ENCODE measurements at places on chromosomes 11 and 22.

GRCh38 chr22:21106000-21106399 is 60.3 kb downstream of the LRRC74B start:
- no peak overlapping the region for H3K27ac ChIP-seq
- H3K4me3 ChIP-seq = no peak overlapping the region
- no peak for DNase-seq
- no peaks in the 10 kb centered on the region for H3K36me3 ChIP-seq
- H3K27me3 ChIP-seq = no peaks in the 10 kb centered on the region
- H3K4me1 ChIP-seq = peaks cover 13% of the 10 kb centered on the region

DNA sequence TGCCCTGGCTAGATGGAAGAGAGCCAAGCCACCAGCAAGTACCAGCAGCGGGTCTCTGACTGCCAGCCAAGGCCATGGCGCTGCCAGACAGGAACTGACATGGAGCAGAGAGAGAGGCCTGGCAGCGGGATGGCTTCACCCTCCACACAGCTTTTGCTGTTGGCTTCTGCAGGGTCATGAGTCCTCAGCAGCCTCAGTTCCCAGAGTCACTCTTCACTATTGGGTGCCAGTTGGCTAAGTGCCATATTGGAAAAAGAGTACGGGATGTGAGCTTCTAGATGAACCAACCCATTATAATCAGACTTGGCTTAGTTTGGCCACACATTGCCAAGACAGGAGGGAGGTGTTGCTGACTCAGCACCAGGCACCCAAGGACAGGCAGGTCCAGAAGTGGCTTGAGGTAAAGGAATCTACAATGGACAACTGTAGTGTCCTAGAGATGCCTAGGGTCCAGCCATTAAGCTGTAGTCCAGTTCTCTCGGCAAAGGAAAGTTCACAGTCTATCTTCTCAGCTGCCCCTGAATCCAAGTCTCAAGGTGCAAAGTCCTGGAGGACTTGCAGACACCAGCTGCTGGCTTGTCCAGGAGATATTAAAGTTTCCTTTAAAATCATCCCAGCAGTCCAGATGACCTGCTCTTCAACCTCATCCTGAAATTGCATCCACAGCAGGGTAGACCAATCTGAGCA is 40.7 kb upstream of the POU2AF1 start:
- H3K4me1 ChIP-seq = no peaks in the 10 kb centered on the region
- peaks cover 7% of the 10 kb centered on the region for H3K27me3 ChIP-seq
- H3K4me3 ChIP-seq = no peak overlapping the region

GRCh38 chr22:37278261-37278660 is 4.0 kb upstream of the CYTH4 start:
- H3K4me1 ChIP-seq = peaks cover 7% of the 10 kb centered on the region
- no peak for DNase-seq
- H3K27me3 ChIP-seq = no peaks in the 10 kb centered on the region
- no peak overlapping the region for H3K27ac ChIP-seq
- no peak overlapping the region for H3K4me3 ChIP-seq

DNA sequence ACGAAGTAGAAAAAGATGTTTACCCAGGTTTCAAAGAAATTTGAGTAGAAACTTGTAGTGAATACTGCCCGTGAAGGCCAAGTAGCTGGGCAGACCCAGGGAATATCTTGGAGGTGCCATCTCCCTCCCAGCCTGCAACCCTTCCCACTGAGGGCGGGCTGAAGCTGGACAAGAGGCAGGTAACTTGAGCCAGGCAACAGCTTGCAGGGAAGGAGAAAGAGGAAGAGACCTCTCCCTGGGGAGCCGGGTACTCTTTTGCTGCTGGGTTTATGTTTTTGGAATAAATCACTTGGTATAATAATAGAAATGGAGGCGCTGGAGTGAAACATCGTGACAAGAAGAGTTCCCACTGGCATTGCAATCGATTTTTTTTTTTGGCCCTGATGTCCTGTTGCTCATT is 49.4 kb upstream of the JAM3 start:
- DNase-seq = no peak
- H3K4me1 ChIP-seq = no peaks in the 10 kb centered on the region
- peaks cover 13% of the 10 kb centered on the region for H3K27me3 ChIP-seq
- H3K4me3 ChIP-seq = no peak overlapping the region
- H3K27ac ChIP-seq = no peak overlapping the region

GRCh38 chr11:114275280-114275679 is 20.9 kb upstream of the NNMT start:
- H3K4me1 ChIP-seq = peaks cover 8% of the 10 kb centered on the region
- no peak overlapping the region for H3K4me3 ChIP-seq
- H3K27ac ChIP-seq = no peak overlapping the region
- H3K36me3 ChIP-seq = no peaks in the 10 kb centered on the region

- H3K27ac ChIP-seq = peak overlapping the region; percentile 50
- H3K27me3 ChIP-seq = no peaks in the 10 kb centered on the region
- no peak for DNase-seq
- peaks cover 70% of the 10 kb centered on the region for H3K4me1 ChIP-seq
Measured at GRCh38 chr22:50303848-50304527, 3.5 kb downstream of the PLXNB2 start.
